Lung microvascular endothelial cell (primary cell): ENCODE measurements at places on chromosomes 2 and 18. TPM values are rescaled to one million over a fixed set of nuclear protein-coding genes. Genes with fewer than 3 reads are reported as not detected.

The COL6A3 gene
- total RNA-seq: 1.8 and 3.3 TPM in 2 replicates

The FKBP1B gene
- 8.7 and 12.6 TPM in 2 replicates for total RNA-seq

The IL18RAP gene
- total RNA-seq: not detected in 2 replicates

The CHAC2 gene
- 5.0 and 8.9 TPM in 2 replicates for total RNA-seq

The RAB17 gene
- total RNA-seq: 10.9 and 12.6 TPM in 2 replicates

DNA sequence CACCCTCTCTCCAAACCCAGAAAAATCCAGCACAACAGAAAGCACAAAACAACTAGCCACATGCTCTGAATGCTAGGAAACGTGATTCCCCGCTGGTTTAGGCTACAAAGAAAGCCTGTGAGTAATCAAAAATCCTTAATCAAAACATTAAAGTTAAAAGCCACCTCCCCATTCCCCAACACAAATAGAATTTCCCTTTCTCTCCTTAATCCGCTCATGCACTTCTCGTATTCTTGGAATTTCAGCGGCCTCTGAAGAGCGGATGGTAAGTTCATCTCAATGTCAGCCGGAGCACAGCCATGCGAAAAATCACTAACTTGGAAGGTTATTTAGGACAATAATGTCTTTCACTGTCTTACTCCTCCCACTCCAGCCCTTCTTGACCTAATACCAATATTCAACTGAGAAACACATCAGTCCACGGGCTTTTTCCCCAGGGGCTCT is 126.7 kb downstream of the OSBPL1A start:
- DNase-seq: no peak

DNA sequence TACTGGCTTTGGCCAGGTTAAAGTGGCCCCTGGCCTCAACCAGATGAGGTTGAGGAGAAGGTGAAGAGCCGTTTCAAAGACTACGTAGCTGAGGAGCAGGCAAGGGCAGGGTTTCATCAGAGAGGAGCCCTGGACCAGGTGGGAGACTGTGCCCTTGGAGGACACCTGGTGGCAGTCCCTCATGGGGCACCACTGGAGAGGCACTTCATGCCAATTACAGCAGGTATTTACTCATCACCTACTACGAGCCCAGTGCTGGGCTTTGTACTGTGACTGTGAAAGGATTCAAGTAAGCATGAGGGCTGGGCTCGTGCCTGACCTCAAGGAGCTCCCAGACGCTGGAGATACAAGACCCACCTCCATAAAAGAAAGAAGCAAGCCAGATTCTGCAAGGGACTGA is 37.6 kb downstream of the SMAD7 start:
- DNase-seq: no peak

GRCh38 chr2:111200333-111200881 is 79.7 kb downstream of the BCL2L11 start:
- peak; percentile 67 for DNase-seq

DNA sequence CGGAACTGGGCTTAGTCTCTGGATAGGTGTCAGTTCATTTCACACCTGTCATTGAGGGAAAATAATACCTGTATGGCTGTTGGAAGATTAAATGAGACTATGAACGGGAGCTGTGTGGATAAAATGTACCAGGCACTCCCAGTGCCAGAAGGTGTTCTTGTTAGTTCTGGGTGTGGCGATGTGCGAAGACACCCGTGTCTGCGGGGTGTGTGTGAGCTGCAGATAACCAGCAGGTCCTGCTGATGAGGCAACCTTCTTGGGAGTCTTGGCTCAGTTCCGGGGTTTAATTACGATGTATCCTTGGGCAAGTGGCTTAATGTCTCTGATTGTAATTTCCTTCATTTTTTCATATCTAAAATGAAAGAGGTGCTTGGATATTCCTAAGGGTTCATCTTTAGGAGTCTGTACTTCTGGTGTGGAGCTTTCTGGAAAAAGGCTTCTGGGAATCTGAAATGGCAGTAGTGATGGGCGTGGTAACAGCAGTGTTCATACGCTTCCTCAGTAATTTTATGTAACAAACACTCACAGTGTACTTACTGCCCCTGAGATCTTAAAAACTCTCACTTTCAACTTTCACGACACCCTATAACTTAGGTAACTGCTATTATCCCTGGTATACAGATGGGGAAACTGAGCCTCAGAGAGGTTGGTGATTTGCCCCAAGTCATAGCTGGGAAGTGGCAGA is 35.0 kb downstream of the NEDD4L start:
- no peak for DNase-seq

DNA sequence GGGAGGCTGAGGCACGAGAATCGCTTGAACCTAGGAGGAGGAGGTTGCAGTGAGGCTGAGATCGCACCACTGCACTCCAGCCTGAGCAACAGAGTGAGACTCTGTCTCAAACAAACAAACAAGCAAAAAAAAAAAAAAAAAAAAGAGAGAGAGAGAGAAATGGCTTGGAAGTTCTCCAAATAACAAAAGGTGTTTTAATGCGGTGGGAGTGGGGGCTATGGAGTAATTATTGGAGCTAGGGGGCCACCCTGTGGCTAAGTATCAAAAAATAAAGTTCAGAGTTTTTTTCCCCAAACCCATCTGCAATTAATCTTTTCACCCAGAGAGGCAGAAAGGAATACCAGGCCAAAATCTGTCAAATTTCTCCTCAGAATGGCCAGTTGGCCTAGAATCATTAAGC is 23.0 kb upstream of the CEP68 start:
- DNase-seq: peak; percentile 65

GRCh38 chr2:133839677-133840076 is 271.4 kb upstream of the NCKAP5 start:
- no peak for DNase-seq

DNA sequence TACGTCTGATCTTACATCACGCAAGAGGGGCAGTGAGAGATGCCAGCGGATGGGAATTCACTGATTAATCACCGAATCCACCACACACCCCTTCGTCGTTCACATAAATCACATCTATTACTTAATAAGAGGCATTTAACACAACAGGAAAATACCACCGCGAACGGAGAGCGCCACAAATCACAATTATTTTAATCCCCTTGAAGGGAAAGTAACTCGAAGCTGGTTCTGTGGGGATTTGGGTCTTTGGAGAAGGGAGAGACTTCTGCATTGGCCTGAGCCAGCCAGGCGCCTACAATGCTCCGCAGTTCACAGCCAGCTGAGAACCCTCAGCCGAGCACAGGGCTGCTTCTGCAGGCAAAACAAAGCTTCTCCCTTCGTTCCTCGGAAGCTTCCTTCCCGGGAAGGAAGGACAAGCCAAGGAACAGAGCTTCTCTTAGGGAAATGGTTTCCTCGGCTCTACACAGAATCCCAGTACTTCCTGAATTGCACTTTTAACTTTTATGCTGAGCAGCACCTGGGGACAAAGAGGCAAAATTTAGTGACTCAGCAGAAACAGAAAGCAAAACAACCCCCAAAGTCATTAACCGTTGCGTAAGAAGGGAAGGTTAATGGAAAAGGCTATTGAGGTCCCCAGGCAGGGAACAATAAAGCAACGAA is at the start of gene LRP1B:
TSS of gene LRP1B (minus strand) at position 7 of the 660 bp plus-strand sequence. CDS start 287 bp downstream, outside the sequence.
- peak; percentile 26 for DNase-seq

DNA sequence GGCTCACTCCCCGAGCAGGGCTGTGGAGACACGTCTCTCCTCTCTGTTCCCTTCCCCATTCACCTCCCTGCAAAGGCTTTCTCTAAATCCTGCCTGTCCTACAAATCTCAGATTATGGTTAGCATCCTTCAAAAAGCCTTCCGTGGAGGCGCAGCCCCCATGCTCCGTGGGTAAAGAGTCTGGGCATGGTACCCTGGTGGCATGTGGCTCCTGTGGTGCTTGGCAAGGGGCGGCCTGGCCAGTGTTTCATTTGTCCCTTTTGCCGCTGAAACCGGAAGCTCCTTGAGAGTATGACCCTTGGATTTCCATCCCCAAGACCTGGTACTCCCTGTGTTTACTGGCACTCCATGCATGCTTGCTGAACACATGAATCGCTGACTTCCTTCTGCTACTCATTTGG is 839.3 kb upstream of the SALL3 start:
- no peak for DNase-seq

- no peak for DNase-seq
These were observed 66.9 kb downstream of the EMX1 start for GRCh38 chr2:72984172-72984671.

GRCh38 chr2:71727562-71727961 is 274.2 kb downstream of the DYSF start:
- DNase-seq: no peak

DNA sequence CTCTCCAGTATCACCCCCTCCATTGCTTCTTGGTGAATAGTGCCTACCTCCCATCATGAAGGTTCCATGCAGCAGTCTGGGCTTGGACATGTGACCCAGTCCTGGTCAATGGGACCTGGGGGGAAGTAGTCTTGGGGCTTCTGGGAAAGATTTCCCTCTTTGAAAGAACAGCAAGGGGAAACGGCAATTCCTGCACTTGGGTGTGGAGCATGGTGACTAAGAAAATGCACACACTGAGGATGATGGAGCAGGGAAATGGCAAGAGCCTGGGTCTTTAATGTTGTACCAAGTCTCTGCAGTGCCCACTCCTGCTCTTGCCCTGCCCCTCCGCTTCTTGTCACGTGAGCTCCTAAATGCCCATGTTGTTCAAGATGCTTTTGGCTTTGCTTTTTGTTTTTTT is 131.4 kb upstream of the SIX2 start:
- no peak for DNase-seq

DNA sequence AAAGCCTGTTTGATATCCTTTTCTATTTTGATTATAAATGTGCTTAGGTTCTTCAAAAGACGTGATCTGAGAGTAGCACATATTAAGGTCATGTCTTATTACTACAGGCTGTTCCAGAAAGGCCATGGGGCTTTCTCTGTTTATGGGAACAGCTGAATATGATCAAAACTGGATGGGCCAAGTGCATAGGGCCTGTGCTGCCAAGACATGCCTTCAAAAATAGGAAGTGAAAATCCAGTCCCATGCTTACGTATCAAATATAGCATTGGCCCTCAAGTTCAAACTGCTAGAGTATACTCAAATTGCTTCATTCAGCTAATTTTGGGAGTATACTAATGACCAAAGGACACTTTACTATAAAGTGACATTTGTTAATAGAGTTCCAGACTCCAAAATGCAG is 24.1 kb downstream of the SLC25A52 start:
- no peak for DNase-seq
